Stimulated activated naive CD4-positive, alpha-beta T cell treated with Interleukin-2 at 50 U/mL for 16 hours (primary cell): ENCODE measurements at places on chromosomes 3 and 15.

GRCh38 chr15:68812597-68813431 is 7.9 kb downstream of the ANP32A start:
- DNase-seq = no peak

DNA sequence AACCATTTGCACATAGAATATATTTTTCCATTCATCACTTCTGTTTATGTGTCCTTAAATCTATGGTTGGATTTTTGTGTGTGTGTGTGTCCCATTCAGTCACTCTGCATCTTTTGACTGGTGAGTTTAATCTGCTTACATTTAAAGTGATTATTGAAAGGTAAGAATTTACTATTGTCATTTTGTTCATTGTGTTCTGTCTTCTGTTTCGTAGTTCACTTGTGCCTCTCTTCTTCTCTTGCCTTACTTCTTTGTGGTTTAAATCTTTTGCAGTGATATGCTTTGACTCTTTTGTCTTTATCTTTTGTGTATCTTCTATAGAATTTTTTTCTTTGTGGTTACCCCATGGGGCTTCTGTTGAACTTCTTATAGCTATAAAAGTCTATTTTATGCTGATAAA is 166.3 kb upstream of the UBE3A start:
- no peak for DNase-seq

DNA sequence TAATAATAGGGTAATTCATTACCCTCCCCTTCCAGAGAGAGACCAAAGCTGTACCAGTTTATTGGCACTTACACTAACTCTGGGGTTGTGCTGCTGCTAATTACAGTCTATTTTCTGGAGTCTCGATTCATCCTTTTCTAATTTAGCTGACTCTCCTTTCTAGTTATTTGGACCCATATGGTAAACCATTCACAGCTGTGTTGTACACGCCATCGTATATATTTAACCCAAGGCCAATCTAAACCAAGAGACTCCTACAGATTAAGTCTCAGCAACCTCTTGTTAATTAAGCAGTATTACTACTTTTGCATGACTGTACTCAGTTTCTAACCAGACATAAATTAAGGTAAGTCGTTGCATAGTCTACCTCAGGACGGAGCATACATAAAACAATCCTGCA is 22.5 kb downstream of the ANXA2 start:
- DNase-seq = no peak

DNA sequence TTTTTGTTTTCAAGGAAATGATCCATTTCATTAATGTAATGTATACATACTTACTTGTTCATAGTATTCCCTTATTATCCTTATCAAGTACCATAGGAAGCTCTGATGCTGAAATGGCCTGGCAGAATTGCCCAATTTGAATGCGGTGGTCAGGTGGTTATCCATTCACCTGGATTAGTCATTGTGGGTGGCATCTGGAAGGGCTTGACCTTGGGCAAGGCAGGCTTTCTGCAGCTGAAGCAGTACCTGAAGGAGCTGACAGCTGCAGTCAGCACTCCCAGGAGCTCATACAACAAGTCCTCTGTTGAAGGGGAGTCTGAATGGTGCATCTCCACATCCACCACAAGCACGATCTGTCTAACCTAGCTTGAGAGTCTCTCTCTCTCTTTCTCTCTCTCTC is 12.2 kb upstream of the IQCF5 start:
- no peak for DNase-seq

- no peak for DNase-seq
Observed at GRCh38 chr3:71599416-71599815, 15.9 kb upstream of the FOXP1 start.

GRCh38 chr3:98058244-98058960 is 23.3 kb upstream of the GABRR3 start:
- no peak for DNase-seq

DNA sequence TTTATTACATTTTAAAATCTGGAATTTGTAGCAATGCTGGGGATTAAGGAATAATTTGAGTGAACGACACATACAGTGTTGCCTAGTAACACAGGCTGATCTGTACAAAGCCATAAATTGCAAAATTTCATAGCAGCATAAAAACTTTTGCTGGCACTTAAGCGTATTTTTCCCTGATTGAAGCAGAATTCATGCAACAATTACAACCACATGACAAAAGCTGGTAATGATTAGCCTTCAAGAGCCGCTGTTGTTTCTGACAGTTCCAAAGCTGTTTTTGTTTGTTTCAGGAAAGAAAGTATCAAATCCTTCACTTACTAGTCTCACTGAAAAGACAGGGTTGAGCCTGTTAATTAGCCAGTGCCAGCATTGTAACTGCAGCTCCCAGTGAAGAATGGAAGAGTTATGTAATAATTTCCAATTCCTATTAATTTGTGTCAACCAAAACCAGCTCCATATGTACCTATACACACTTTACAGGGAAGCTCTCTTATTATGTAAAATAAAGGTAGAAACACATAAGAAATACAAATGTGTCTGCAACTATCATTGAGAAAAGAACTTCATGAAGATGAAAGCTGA is 60.7 kb downstream of the AGTR1 start:
- DNase-seq = no peak

DNA sequence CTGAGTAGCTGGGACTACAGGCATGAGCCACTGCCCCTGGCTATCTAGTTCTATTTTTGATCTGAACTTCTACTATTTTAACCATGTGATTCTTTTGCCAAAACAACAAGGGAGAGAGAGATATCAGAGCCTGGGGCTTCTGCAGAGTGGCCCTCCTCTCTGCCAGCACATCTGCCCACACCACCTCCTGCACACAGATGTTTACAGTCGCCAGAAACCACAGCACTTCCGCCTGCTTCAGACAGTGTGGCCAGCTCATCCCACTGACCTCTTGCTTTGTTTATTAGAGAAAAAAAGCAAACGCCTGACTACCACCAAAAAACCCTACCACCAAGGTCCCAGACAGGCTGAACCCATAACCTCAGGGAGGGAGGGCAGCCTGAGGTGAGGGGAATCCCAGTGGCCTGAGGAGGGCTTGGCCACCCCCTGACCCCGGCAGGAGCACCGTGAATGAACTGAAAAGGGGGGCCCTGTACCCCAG is 85.9 kb upstream of the ABHD2 start:
- no peak for DNase-seq
